ENCODE measurements at places on chromosomes 7 and 10. TPM values are rescaled to one million over a fixed set of nuclear protein-coding genes. Genes with fewer than 3 reads are reported as not detected.

The ETV1 gene
- 75.7 TPM for total RNA-seq

GRCh38 chr7:155796381-155797261 is 15.6 kb downstream of the SHH start:
- peak; percentile 34 for DNase-seq

DNA sequence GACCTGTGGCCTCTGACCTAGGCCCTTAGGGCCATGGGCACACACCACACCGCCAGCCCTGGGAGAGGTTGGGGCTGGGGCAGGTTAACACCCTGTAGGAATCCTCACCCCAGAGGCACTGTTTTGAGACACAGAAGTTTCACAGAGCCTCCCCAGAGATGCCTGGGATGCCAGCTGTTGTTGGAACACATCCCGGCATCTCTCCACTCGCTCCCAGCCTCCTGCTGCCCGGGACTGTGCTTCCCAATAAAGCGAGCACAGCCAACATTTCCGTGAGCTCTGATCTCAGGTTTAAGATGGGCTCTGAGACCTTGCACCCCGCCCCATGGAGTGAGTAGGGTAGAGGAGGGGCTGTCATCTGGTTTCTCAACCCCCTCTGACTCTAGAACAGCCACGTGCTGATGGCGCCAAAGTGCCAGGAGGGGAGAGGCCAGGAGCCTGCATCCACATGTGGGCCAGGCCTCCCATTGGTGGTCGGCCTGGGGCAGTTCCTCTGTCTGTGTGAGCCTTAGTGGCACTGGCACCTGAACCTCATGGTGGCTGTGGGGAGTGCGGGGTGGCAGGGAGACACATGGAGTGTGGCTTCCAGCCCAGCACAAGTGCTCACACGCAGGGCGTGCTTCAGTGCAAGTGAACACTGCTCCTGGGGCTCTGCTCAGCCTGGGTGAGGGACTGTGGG is 54.7 kb downstream of the RASGEF1A start:
- no peak for DNase-seq

The SHH gene
- not detected for total RNA-seq

GRCh38 chr7:135490783-135491182 is 19.1 kb downstream of the CNOT4 start:
- DNase-seq = peak; percentile 81

GRCh38 chr10:2225609-2226008 is 488.3 kb upstream of the ADARB2 start:
- no peak for DNase-seq
